ENCODE measurements at places on chromosomes 11 and 22. TPM values are rescaled to one million over a fixed set of nuclear protein-coding genes. Genes with fewer than 3 reads are reported as not detected.
A peak's percentile ranks its signal among the peaks of the same experiment; 100 is the strongest.

- peak; percentile 81 for DNase-seq
Measured at GRCh38 chr11:116853461-116854073, 16.1 kb upstream of the APOA1 start.

- no peak for DNase-seq
Measured at GRCh38 chr11:62069986-62070919, 53.6 kb upstream of the INCENP start.

GRCh38 chr11:131495423-131495822 lies 125.0 kb downstream of the NTM start:
- DNase-seq, result no peak

MS4A4A gene
- polyA plus RNA-seq, result 0.15 TPM
